Right lobe of liver (tissue), 6 donors: ENCODE measurements at places on chromosomes 6 and 20. TPM values are rescaled to one million over a fixed set of nuclear protein-coding genes. Genes with fewer than 3 reads are reported as not detected.

OTOR gene
- not detected for total RNA-seq

IPCEF1 gene
- 3.0 TPM for total RNA-seq

LIN28B gene
- total RNA-seq = not detected

MAFB gene
- 30.6 TPM for total RNA-seq

TASP1 gene
- 4.0 TPM for total RNA-seq

WFDC12 gene
- not detected for total RNA-seq

ROS1 gene
- 0.07 TPM for total RNA-seq

OR2B6 gene
- total RNA-seq = not detected

DEFB119 gene
- total RNA-seq = not detected

TRIM40 gene
- total RNA-seq = not detected

EPHA7 gene
- not detected for total RNA-seq

SEL1L2 gene
- total RNA-seq = not detected

DNA sequence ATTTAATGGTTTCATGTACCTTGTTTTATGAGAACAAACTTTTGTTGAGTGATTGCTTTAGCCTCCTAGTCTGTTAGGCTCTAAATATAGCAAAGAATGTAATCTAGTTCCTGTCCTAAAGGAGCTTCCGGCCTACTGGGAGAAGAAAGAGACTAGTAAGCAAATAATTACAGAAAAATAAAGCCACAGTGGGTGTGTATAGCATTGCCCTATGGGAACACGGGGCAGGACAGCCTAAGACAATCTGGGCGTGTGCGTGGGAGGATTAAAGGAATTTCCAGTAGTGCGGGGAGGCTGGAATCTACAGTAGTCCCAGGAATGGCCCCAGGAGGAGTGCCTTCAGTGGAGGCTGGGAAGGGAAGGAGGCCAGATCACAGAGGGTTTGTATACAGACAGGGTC, 98.1 kb upstream of the AKAP12 start:
- no peaks in the 10 kb centered on the region for H3K27me3 ChIP-seq
- no peaks in the 10 kb centered on the region for H3K36me3 ChIP-seq
- no peaks in the 10 kb centered on the region for H3K4me1 ChIP-seq
- DNase-seq = no peak

DNA sequence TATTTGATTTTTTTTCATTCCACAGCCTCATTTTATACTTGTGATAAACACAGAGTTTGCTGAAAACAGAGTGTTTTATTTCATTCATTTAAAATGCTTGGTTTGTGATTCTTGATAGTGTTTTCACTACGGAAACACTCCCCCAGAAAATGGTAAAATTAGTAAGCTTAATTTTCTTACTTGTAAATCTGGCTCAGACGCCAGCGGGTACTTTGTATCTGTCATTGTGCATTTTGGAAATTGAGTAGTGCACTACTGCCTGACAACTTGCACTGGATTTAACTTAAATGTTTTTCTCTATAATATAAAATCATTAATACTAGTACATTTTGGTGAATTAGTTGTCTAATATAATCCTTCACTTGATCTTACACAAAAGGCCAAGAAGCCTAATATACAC, 37.0 kb upstream of the HINT3 start:
- peaks cover 58% of the 10 kb centered on the region for H3K4me1 ChIP-seq
- no peak for DNase-seq
- peak overlapping the region; percentile 40 for H3K4me3 ChIP-seq
- H3K36me3 ChIP-seq = peaks cover 10% of the 10 kb centered on the region

- no peak for DNase-seq
- H3K27ac ChIP-seq = no peak overlapping the region
- H3K36me3 ChIP-seq = no peaks in the 10 kb centered on the region
- no peaks in the 10 kb centered on the region for H3K4me1 ChIP-seq
- H3K4me3 ChIP-seq = no peak overlapping the region
Observed at GRCh38 chr6:14807130-14807529, 438.7 kb upstream of the JARID2 start.

- no peaks in the 10 kb centered on the region for H3K36me3 ChIP-seq
- H3K4me1 ChIP-seq = no peaks in the 10 kb centered on the region
- H3K27me3 ChIP-seq = no peaks in the 10 kb centered on the region
Observed at GRCh38 chr6:99079058-99079457, 131.3 kb upstream of the FBXL4 start.

DNA sequence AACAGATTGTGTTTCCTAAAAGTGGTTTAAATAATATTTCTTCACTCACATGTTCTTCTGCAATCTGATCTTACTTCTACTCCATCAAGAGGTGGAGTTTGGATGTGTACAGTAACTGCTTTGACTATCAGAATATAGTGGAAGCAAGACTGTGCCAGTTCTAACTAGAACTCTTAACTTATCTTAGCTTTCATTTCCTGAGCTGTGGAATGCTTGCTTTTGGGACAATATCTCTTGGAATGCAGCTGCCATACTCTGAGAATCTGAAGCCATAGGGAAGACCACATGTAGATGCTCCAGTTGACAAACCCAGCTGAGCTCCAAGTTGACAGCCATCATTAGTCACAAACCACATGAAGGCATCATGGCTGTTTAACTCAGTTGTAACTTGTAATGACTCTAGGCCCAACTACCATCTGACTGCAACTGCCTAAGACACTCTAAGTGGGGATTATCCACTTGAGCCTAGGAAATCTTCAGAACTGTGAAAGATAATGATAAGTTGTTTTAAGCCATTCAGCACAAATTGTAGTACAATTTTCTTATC, 40.8 kb upstream of the MAN1A1 start:
- no peak overlapping the region for H3K27ac ChIP-seq
- H3K36me3 ChIP-seq = no peaks in the 10 kb centered on the region
- H3K4me1 ChIP-seq = no peaks in the 10 kb centered on the region
- H3K27me3 ChIP-seq = no peaks in the 10 kb centered on the region
- DNase-seq = no peak

DNA sequence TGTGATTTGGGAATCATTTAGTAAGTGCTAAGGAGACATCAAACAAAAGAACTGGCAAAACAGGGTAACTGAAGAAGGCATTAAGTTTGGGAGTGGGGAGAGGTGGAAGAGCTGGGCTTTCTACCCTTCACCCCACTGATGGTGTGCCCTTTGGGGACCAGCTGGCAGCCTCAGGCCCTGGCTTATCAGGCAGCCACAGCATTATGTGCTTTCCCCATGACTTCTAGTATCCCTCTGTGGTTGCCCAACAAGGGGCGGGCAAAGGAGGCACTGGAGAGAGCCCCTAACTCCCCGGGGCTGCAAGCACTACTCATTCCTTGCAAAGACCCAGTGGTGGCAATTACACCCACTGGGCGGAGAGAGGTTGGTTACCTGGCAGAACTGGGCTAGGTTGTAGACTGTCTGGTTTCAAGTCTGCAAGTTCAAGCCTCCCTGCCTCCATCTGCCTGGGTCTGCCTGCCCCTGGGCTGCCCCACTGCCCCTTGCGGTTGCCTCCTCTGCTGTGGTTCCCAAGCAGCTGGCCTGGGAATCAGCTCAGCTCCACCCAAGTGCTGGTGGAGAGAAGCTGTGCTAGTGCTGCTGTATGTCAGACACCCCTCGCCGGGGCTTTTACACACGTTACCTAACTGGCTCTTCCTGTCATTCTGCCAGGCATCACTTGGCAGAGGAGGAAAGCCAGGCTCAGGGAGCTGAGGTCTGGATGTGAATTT, 29.9 kb downstream of the KCNK5 start:
- H3K36me3 ChIP-seq = peaks cover 3% of the 10 kb centered on the region
- no peaks in the 10 kb centered on the region for H3K27me3 ChIP-seq
- H3K27ac ChIP-seq = no peak overlapping the region
- H3K4me1 ChIP-seq = peaks cover 3% of the 10 kb centered on the region

DNA sequence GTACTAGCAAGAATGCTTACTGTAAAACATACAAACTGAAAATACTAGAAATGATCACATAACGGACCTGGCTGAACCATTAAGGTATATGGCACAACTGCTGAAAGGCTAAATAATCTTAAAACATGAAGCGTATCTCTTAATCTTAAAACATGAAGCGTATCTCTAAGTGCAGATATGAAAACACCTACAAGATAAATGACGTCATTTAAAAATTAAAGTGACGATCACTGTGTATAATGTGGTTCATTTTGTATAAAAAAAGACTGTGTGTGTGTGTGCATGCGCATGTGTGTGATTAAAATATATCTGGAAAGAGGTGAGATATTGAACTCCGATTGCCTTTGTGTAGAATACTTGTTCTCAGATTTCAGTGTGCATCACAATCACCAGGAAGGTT, 780.4 kb downstream of the KIF16B start:
- H3K27me3 ChIP-seq = no peaks in the 10 kb centered on the region
- no peak overlapping the region for H3K4me3 ChIP-seq
- no peak overlapping the region for H3K27ac ChIP-seq
- no peaks in the 10 kb centered on the region for H3K36me3 ChIP-seq

- H3K27ac ChIP-seq = peak overlapping the region; percentile 24
- H3K27me3 ChIP-seq = no peaks in the 10 kb centered on the region
- H3K36me3 ChIP-seq = no peaks in the 10 kb centered on the region
- H3K4me1 ChIP-seq = peaks cover 2% of the 10 kb centered on the region
- no peak for DNase-seq
Observed at GRCh38 chr6:33696548-33697518, 14.7 kb downstream of the UQCC2 start.

DNA sequence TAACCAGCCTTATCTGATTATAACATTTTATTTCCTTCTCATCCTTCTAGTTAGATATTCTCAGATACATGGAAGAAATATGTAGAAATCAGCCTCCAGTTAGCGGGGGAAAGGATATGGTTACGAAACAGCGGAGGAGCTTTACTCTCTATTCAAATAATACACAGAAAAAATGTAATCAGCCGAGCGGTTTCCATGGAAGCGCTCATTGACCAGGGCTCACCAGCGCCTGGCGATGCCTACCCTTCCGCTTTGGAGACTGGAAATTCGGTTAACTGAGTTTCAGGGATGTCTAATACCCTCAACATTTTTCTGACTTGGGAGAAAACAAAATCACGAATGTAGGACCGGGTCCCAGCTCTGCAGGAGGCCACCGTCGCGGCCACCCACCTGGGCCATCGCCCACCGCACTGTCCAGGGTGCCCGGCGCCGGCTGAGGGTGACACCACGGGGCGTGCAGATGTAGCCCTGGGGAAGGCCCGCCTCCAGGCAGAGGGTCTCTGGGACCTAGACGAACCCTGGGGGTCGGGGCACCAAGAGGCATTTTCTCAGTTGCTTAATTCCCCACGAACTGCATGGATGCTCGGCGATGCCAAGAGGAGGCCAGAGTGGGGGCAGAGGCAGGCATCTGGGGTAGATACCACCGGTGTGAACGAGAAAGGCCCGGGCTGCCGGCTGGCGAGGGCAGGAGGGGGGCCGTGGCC, 1.7 kb downstream of the PRR18 start:
- H3K4me3 ChIP-seq = no peak overlapping the region
- H3K36me3 ChIP-seq = no peaks in the 10 kb centered on the region
- H3K4me1 ChIP-seq = peaks cover 13% of the 10 kb centered on the region
- H3K27me3 ChIP-seq = no peaks in the 10 kb centered on the region
- DNase-seq = no peak
- H3K27ac ChIP-seq = no peak overlapping the region

- H3K4me1 ChIP-seq = no peaks in the 10 kb centered on the region
- no peak overlapping the region for H3K4me3 ChIP-seq
- H3K27me3 ChIP-seq = no peaks in the 10 kb centered on the region
- H3K36me3 ChIP-seq = peaks cover 33% of the 10 kb centered on the region
- no peak overlapping the region for H3K27ac ChIP-seq
- no peak for DNase-seq
Observed at GRCh38 chr6:110999634-111000270, 17.9 kb downstream of the RPF2 start.

- peaks cover 3% of the 10 kb centered on the region for H3K36me3 ChIP-seq
- DNase-seq = no peak
- H3K27me3 ChIP-seq = no peaks in the 10 kb centered on the region
- H3K4me3 ChIP-seq = no peak overlapping the region
Observed at GRCh38 chr6:55450005-55450404, 122.7 kb downstream of the GFRAL start.

- no peaks in the 10 kb centered on the region for H3K36me3 ChIP-seq
- no peak overlapping the region for H3K4me3 ChIP-seq
- H3K27me3 ChIP-seq = peaks cover 9% of the 10 kb centered on the region
- no peak overlapping the region for H3K27ac ChIP-seq
Observed at GRCh38 chr6:13923527-13924145, 1.1 kb upstream of the RNF182 start.

DNA sequence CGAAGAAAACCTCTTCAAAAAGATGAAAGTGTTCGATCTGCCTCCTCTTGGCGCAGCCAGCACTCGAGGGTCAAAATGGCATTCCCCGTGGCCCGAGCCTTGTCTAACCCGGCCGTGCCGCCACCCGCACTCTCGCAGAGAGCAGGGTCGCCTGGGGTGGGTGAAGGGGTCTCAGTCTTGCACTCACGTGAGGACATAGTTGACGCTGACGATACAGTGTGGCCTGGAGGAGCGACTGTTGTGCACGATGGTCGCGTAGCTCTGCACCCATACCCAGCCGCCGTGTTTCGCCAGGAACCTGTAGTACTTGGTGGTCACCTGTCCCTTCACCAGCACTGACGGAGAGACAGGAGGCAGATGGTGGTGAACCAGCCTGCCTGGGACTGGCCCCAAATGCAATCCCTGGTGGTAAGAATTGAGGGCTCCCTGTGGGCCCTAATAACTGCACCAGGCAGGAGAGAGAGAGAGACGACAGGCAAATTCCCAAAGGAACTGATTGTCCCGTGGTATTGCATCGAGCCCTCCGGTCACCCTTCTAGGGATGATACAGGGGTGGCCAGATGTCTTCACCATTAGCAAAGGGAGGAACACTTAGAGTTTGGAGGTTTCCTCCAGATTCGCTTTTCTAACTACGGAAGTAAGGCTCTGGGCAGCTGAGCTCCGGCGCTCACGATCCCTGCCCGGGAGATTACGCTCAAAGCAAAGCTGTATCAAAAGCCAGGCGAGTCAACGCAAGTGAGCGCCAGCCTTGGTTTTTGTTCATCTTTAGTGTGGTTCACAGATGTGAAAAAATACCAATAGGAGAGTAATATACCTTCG, 17.4 kb downstream of the SIM1 start:
- H3K36me3 ChIP-seq = no peaks in the 10 kb centered on the region
- no peak for DNase-seq

GRCh38 chr20:11153819-11154218, 480.0 kb upstream of the JAG1 start:
- no peak overlapping the region for H3K27ac ChIP-seq
- H3K4me3 ChIP-seq = no peak overlapping the region
- H3K36me3 ChIP-seq = no peaks in the 10 kb centered on the region
- DNase-seq = no peak

GRCh38 chr6:166258854-166259276, 49.3 kb downstream of the PRR18 start:
- no peaks in the 10 kb centered on the region for H3K4me1 ChIP-seq
- H3K27me3 ChIP-seq = peaks cover 9% of the 10 kb centered on the region
- H3K36me3 ChIP-seq = no peaks in the 10 kb centered on the region
- H3K27ac ChIP-seq = peak overlapping the region; percentile 39

DNA sequence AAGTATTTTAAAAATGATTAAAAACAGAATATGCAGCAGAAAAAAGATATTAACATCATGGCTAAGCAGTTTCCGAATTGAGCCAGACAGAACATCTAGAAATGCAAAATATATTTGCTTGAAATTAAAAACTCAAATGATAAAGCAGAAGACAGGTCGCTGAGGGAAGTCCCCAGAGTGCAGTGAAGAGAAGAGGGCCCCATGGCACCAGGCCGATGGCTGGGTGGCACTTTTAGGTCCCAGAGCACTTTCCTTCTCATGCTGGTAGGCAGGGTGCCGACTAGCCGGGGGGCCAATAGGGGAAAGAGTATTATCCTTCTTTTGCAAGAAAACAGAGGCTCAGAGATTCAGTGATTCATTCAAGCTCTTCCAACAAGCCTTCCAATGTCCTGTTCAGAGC, 58.9 kb downstream of the MYH7B start:
- H3K4me1 ChIP-seq = no peaks in the 10 kb centered on the region
- DNase-seq = no peak
- H3K27me3 ChIP-seq = no peaks in the 10 kb centered on the region
- H3K4me3 ChIP-seq = no peak overlapping the region
- no peak overlapping the region for H3K27ac ChIP-seq
- peaks cover 39% of the 10 kb centered on the region for H3K36me3 ChIP-seq
